ENCODE measurements at places on chromosomes 5 and 9. TPM values are rescaled to one million over a fixed set of nuclear protein-coding genes. Genes with fewer than 3 reads are reported as not detected.

The SPAG8 gene
- total RNA-seq, result 2.0 TPM

The HINT1 gene
- total RNA-seq, result 323 TPM

The HAVCR2 gene
- total RNA-seq, result 62.4 TPM

The OMD gene
- not detected for total RNA-seq

The RNF208 gene
- 2.2 TPM for total RNA-seq

The DBH gene
- not detected for total RNA-seq

DNA sequence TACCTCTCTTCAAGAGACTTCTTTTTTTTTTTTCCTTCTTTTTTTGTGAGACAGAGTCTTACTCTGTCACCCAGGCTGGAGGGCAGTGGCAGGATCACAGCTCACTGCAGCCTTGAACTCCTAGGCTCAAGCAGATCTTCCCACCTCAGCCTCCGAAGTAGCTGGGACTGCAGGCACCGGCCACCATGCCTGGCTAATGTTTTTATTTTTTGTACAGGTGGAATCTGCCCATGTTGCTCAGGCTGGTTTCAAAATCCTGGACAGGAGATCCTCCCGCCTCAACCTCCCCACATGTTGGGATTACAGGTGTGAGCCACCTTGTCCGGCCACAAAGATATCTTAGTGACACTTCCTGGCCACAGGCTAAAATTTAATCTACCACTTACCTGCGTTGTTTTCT is 42.9 kb upstream of the F2RL1 start:
- H3K4me3 ChIP-seq, result no peak overlapping the region
- H3K27ac ChIP-seq, result no peak overlapping the region
- H3K36me3 ChIP-seq, result no peaks in the 10 kb centered on the region
- peaks cover 5% of the 10 kb centered on the region for H3K4me1 ChIP-seq
- DNase-seq, result no peak
- H3K27me3 ChIP-seq, result no peaks in the 10 kb centered on the region

GRCh38 chr5:5351288-5351979 is 71.0 kb upstream of the ICE1 start:
- no peaks in the 10 kb centered on the region for H3K36me3 ChIP-seq
- no peak for DNase-seq
- no peak overlapping the region for H3K27ac ChIP-seq
- peaks cover 7% of the 10 kb centered on the region for H3K4me1 ChIP-seq
- H3K4me3 ChIP-seq, result no peak overlapping the region
- H3K27me3 ChIP-seq, result no peaks in the 10 kb centered on the region

DNA sequence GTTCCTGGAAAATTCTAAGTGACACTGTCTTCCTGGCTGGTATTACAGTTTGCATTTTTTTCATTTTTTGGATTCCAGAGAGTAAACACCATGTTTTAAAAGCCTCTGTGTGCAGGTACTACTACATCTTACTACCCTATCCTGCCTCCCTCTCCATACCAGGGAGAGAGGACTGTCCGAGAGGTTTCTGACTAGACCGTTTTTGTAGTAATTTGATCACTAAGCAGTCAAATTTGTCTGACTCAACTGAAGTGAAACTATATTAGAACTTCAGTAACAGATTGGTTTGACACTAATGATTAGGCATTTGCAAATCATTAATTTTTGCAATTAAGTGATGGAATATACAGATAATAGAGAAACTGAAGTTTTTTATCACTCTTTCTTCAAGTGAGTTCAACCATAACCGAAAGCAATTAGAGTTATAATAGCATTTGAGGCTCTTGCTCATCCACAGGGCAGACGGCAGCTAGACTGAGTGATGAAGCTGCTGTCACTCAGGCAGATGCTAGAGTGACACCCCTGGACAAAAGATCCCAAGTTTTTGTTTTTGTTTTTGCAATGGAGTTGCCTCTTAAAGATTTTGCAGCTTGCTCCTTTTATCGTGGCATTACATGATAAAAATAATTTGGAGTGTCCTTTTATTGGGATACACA is 44.3 kb downstream of the SMARCA2 start:
- no peak for DNase-seq
- H3K27ac ChIP-seq, result no peak overlapping the region
- H3K27me3 ChIP-seq, result no peaks in the 10 kb centered on the region
- H3K4me3 ChIP-seq, result no peak overlapping the region
- H3K4me1 ChIP-seq, result peaks cover 19% of the 10 kb centered on the region
- H3K36me3 ChIP-seq, result peaks cover 80% of the 10 kb centered on the region

DNA sequence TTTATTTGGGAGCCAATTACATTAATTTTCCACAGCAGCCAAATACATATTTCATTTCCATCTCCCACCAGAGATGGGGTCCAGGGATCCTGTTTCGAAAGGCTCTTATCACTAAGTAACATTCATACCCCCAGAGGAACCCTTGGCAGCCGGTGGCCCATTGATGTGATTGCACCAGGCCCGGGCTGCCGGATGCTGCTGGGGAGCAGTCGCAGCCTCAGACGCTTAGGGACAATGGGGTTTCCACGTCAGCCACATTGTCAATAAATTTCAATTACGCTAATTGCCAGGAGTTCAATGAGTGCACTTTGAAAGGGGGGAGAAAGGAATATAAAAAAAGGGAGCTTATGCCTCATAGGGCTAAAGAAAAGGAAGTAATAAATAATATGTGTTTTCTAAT is 478.8 kb upstream of the ADAMTS16 start:
- H3K27me3 ChIP-seq, result no peaks in the 10 kb centered on the region
- no peaks in the 10 kb centered on the region for H3K36me3 ChIP-seq
- no peak overlapping the region for H3K4me3 ChIP-seq
- DNase-seq, result no peak
- H3K27ac ChIP-seq, result no peak overlapping the region

DNA sequence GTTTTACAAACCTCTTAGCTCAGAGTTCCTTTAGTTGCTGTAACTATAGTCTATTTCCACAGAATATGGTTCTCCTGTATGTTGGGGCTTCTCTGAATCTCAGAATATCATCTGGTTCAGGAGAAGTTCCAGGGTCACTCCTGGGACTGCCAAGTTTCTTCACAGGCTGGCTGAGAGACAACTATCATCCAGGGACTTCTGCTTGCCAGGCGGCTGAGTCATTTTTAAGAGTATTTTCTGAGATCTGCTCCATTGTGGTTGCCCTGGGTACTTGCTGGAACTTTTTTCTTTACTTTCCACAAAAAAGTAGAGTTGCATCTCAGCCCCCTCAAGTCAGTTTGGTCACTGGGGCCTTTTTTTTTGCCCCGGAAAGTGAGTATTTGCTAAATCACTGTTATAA is 566.5 kb downstream of the LRRC70 start:
- H3K36me3 ChIP-seq, result no peaks in the 10 kb centered on the region
- no peaks in the 10 kb centered on the region for H3K27me3 ChIP-seq
- no peaks in the 10 kb centered on the region for H3K4me1 ChIP-seq
- DNase-seq, result no peak

DNA sequence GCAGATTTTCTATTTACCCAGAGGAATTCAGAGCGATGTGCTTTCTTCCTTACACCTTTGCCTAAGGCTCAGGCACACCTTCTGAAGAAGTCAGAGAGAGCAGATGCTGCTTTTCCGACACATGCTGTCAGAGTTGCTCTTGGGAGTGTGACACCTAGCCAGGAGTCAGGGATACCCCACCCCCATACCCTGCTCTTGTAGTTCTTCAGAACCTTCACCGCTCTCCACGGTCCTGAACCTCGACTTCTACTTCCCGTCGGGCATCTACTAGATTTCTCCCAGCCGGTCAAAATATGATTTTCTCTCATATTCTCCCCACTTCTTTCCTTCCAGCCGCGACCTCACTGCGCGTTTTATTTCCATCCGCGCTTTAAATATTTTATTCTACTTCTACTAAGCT is 1.7 kb downstream of the GRIN3A start:
- no peak overlapping the region for H3K27ac ChIP-seq
- peaks cover 41% of the 10 kb centered on the region for H3K27me3 ChIP-seq
- H3K4me1 ChIP-seq, result peaks cover 2% of the 10 kb centered on the region
- H3K36me3 ChIP-seq, result peaks cover 3% of the 10 kb centered on the region
- H3K4me3 ChIP-seq, result no peak overlapping the region

GRCh38 chr9:112158656-112159367 is 16.3 kb downstream of the SUSD1 start:
- no peak overlapping the region for H3K4me3 ChIP-seq
- no peak for DNase-seq
- H3K4me1 ChIP-seq, result peaks cover 2% of the 10 kb centered on the region
- H3K27ac ChIP-seq, result no peak overlapping the region

GRCh38 chr5:56669534-56670483 is 145.5 kb upstream of the MAP3K1 start:
- H3K27me3 ChIP-seq, result peaks cover 2% of the 10 kb centered on the region
- peak overlapping the region; percentile 87 for H3K27ac ChIP-seq
- H3K4me3 ChIP-seq, result no peak overlapping the region

DNA sequence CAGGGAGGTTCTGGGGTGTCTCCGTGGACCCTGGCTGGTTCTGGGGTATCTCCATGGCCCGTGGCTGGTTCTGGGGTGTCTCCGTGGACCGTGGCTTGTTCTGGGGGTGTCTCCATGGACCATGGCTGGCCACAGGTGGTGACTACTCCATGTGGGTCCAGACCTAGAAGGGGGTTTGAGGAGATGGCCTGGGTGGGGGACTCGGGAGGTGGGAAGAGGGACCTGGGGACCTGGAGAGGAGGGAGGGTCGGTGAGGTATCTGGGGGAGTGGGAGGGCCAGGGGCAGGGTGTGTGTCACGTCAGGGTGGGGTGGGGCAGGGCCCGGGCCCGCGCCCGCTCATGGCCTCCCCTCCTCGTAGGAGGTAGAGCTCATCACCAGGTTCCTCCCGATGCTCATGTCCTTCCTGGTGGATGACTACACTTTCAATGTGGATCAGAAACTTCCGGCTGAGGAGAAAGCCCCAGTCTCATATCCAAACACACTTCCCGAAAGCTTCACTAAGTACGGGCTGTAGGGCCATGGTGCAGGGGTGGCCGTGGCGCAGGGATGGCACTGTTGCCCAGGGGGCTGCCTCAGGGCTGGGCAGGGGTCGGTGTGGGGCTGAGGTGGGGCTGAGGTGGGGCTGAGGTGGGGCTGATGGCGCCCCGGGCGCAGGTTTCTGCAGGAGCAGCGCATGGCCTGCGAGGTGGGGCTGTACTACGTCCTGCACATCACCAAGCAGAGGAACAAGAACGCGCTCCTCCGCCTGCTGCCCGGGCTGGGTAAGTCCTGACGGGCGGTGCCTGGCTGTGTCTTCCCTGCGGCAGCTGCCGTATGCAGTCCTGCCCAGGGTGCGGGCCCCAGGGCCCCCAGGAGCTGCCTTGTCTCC is 10.7 kb upstream of the TOR4A start:
- no peak overlapping the region for H3K4me3 ChIP-seq
- peaks cover 40% of the 10 kb centered on the region for H3K36me3 ChIP-seq
- peaks cover 12% of the 10 kb centered on the region for H3K4me1 ChIP-seq

GRCh38 chr5:2763533-2763794 is 12.0 kb upstream of the IRX2 start:
- H3K36me3 ChIP-seq, result no peaks in the 10 kb centered on the region
- H3K4me3 ChIP-seq, result no peak overlapping the region
- no peak overlapping the region for H3K27ac ChIP-seq
- no peaks in the 10 kb centered on the region for H3K4me1 ChIP-seq
- no peak for DNase-seq

GRCh38 chr5:137728048-137728447 is 7.8 kb downstream of the KLHL3 start:
- H3K36me3 ChIP-seq, result no peaks in the 10 kb centered on the region
- no peak overlapping the region for H3K4me3 ChIP-seq
- DNase-seq, result no peak
- H3K4me1 ChIP-seq, result no peaks in the 10 kb centered on the region
- peaks cover 6% of the 10 kb centered on the region for H3K27me3 ChIP-seq

GRCh38 chr9:117720066-117720465 is 15.9 kb downstream of the TLR4 start:
- no peaks in the 10 kb centered on the region for H3K36me3 ChIP-seq
- peaks cover 35% of the 10 kb centered on the region for H3K27me3 ChIP-seq
- H3K4me3 ChIP-seq, result no peak overlapping the region
- no peak overlapping the region for H3K27ac ChIP-seq
- no peak for DNase-seq
- peaks cover 21% of the 10 kb centered on the region for H3K4me1 ChIP-seq

DNA sequence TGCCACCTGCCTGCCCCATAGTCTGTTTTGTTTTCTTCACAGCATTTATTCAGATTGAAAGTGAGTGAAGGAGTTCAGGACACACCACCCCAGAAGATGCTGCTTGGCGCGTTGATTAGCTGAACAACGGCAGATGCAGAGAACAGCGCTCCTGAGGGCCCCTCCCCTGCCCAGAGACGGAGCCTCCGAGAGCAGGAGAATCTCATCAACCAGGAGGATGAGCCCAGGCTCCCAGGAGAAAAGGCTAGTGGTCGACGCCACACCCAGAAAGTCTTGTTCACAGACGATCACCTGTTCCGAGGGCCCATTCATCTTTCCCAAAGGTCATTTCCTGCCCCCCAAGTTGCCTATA is 180.4 kb upstream of the PPP1R26 start:
- H3K36me3 ChIP-seq, result no peaks in the 10 kb centered on the region
- H3K27me3 ChIP-seq, result peaks cover 2% of the 10 kb centered on the region
- DNase-seq, result no peak
- H3K4me1 ChIP-seq, result no peaks in the 10 kb centered on the region
